Nucleus accumbens (tissue), 56 donors: ENCODE measurements at places on chromosomes 11 and 22.

GRCh38 chr11:9619004-9619403, 44.9 kb upstream of the SWAP70 start:
- no peak for DNase-seq

- no peak for DNase-seq
Measured at GRCh38 chr11:75031224-75031753, 42.6 kb downstream of the NEU3 start.

DNA sequence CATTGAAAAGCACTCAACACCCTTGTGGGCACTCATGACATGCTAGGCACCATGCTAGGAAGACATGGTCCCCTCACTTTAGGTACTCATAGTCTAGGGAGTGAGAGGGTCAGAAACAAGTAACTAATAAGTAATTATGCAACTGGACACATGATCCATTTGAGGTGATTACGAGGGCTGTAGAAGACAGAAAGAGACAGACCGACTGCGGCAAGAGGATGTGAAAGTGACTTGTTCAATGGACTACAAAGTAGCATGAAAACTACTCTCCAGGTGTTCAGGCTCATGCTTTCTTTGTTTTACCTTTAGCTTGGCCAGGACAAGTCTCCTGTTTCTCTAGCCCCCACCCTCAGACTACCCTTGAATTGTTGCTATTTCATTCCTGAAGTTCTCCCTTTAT, 310.8 kb upstream of the SORL1-AS1 start:
- DNase-seq = no peak

- DNase-seq = no peak
Measured at GRCh38 chr11:1912289-1912878, 7.1 kb upstream of the TNNT3 start.

- no peak for DNase-seq
Measured at GRCh38 chr11:84865791-84866535, 761.2 kb downstream of the DLG2 start.

DNA sequence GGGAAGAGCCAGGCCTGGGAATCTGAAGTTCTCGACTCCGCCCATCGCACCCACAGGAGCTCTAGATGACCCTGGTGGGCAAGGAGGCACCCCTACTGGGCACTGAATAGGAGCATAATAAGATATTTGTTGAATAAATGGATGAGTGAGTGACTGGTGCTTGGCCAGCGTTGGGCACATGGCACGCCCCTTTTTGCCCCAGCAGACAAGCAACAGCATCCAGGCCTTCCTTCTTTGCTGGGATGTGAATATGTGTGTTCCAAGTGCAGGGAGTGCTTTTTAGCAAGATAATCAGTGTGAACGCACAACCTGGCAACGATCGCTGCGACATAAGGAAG, 443 bp upstream of the CELF1 start:
- no peak for DNase-seq

DNA sequence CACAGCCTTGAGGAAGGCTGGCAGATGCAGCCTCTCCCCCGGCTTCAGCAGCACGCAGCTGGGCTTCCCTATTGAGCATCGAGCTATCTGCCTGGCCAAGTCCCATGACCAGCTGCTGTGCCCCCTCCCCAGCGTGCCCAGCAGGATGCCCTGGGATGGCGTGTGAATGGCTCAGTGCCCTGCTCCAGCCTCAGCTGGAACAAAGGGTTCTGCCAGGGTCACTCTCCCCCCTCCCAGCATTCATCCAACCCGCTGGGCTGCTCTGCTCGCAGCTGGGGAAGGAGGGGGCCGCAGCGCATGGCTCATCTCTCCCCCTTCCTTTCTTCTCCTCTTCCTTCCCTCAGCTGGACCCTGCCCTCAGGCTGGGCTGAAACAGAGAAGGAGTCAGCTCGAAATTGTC, 14.5 kb downstream of the LRP4 start:
- peak; percentile 92 for DNase-seq

DNA sequence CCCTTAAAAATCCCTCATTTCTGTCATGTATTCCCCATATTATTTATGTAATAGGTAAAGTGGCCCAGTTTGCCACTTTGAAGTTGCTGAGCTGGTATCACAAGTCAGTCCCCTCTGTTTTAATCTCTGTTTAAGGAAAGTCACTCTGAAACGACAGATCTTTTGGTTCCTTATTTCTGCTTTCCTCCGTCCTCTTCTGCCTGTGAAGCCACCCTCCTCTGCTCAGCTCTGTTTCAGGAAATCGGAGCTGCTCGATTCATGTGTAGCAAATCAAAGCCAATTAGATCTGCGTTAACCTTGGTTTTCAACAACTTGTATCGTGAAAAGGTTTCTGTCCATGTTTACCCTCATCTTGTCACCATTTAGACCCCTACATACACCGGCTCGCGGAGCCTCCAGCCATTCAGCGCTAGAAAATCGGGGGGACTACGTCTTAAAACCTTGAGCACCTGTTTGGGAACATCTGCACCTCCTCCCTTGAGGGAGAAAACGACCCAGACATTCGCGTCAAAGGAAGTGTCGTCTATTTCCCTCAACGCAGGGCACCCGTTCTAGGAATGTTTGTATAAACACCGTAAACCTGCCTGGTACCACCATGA, 576 bp upstream of the SC5D start:
- no peak for DNase-seq

- no peak for DNase-seq
Measured at GRCh38 chr11:95415837-95416304, 184.9 kb upstream of the SESN3 start.

DNA sequence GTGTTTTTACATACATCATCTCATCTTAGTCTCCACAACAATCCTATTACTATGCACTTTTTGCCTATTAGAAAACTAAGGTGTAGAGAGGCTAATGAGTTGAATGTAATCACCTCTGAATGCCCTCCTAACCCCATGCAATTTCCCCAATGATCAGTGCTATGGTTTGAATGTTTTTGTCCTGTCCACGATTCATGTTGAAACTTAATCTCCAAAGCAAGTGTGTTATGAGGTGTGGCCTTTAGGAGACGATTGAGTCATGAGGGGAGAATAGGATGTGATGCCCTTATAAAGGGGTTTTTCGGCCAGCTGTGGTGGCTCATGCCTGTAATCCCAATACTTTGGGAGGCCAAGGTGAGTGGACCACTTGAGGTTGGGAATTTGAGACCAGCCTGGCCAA, 2.0 kb upstream of the CCDC73 start:
- no peak for DNase-seq

GRCh38 chr11:207863-208180, 314 bp downstream of the RIC8A start:
- DNase-seq = no peak

DNA sequence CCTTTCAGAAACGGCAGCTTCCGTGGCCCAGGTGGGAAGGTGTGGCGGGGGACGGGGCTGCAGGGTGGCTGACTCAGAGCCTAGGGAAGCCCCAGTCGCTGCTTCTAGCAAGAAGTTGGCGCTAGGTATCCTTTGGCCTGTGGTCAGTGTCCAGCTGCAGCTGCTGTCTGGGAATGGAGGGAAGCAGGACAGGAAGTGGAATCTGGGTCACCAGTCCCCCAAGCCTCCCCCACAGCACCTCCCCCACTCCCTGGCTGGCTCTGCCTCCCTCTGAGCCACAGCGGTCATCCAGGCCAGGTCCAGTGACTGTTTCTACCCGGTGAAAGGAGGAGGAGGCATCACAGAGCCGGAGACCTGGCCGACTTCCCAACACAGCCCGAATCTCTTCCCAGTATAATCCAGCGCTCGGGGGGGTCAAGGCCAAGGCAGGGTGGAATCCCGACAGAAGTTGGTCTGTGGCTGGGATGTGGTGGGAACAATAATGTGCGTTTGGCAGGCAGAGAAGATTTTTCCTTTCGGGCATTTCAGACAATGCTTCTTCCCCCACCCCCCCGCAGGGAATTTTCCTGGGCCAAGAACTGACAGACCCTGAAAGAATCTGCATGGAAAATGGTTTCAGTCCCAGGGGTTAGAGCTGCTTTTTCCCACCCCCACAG, 45.1 kb downstream of the C11orf96 start:
- DNase-seq = peak; percentile 27

DNA sequence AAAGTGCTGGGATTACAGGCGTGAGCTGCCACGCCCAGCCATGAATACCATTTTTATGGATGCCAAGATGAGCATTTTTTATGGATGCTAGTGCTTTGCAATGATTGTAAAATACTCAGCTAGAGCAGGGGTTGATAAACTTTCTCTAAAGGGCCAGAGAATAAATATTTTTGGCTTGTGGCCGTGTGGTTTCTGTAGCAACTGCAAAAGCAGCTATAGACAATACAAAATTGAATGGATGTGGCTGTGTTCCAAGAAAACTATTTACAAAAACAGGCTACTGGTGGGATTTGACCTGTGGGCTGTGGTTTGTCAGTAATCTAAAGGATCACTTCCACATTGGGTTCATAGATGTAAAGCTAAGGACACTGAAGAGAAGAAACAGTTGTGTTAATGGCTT, 56.0 kb downstream of the COMMD9 start:
- no peak for DNase-seq

DNA sequence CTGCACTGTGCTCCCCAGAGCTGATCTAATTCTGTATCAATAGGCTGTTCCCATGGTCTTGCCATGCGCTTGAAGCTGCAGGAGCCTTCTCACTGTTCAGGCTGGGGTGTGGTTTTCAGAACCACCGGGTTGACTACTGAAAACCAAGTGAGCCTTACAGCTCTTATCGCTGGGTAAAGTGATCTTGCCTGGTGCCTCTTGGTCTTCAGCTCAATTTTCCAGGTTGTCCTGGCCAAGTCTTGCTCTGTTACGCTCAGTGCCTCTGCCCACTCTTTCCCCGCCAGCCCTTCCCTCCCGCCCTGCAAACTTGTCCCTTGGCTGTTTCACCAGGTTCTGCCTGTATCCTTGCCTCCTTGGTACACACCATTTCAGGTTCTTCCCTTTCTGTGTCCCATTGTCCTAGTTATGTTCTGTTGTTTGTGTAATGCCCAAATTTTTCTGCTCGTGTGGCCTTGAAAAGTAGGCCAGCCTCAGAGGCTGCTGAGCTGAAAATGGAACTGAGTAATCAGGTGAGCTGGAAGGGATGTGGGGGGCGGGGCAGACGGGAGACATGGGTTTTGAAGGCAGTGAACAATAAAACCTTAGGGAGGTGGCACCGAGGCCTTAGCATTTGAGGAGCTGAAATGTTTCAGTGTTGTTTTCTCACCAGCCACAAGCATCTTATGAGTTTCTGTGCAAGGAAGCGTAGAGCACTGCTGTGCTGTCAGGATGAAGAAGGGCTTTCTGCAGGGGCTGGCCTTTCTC, 11.2 kb downstream of the PEX26 start:
- no peak for DNase-seq

GRCh38 chr11:15233371-15234165, 118.8 kb downstream of the INSC start:
- DNase-seq = no peak

DNA sequence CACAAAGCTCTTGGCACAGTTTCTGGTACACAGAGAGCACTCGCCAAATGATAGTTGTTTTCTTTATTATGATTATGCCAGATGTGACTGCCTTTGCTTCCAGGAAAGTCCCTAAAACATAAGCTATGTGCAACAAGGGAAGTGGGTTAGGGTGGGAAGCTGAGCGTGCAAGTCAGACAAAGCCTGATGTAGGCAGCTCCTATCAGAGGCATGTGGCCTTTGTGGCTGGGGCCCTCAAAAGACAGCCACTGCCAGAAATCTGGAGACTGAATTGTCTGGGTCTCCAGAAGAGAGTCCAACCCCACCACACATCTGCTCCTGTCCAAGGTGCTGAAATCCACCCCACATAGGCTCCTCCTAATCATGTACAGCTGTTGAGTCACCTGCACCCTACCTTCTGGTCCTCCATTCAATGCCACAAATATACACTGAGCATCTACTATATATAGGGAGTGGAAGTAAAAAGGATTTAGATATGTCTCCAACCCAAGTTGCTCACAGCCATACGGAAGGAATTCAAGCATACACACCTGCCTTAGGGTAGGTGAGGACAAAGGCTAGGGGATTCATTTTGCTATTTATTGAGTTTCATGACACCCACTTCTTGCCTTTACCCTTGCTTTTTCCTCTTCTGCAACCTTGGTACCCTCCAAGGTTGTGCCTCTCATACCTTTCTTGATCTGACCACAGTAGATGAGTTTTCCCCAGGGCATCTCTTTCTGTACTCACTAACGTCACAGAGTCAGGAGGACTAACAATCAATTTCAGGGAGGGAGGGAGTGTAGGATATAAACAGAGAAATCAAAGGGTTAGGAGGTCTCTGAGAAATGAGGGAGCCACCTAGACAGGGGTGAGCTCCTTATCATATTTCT, 12.4 kb downstream of the SEC14L3 start:
- no peak for DNase-seq

DNA sequence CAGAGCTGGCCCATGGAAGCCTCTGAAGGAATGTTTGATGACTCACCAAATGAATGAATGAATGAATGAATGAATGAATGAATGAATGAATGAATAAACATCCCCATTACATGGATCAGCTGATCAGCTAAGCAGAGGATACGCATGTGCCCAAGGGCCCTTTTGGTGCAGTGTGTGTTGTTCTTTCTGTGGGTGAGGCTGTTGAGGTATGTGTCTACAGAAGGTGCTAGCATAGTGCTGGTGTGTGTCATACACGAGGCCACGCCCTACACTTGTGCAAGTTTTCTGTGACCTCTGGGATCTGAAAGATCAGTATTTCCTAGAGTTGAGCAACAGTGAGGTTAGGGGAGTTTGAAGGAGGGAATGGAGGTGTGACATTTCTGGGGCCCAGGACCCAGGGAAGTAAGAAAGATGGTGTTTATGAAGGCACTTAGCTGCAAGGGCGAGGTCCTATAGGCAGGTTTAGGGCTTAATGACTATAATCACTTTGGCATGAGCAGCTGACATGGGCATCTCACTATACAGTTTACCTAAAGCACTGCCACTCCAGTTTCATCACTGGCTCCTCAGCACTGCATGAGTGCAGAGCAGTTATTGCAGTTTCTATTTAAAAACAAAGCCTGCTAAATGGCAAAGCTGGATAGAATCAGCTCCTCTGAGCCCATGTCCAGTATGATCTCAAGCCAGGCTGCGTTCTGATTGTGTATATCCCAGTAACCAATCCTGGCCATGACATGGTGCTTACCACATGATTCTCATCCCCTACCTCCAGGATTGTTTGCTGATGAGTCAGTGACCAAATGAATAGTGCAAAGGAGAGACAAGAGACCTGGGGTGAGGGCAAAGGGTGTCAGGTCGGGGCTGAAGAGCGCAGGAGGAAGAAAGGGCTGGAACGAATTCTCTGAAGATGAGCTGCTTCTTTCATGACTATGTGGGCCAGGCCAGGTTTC, 36.4 kb upstream of the E2F8 start:
- no peak for DNase-seq

DNA sequence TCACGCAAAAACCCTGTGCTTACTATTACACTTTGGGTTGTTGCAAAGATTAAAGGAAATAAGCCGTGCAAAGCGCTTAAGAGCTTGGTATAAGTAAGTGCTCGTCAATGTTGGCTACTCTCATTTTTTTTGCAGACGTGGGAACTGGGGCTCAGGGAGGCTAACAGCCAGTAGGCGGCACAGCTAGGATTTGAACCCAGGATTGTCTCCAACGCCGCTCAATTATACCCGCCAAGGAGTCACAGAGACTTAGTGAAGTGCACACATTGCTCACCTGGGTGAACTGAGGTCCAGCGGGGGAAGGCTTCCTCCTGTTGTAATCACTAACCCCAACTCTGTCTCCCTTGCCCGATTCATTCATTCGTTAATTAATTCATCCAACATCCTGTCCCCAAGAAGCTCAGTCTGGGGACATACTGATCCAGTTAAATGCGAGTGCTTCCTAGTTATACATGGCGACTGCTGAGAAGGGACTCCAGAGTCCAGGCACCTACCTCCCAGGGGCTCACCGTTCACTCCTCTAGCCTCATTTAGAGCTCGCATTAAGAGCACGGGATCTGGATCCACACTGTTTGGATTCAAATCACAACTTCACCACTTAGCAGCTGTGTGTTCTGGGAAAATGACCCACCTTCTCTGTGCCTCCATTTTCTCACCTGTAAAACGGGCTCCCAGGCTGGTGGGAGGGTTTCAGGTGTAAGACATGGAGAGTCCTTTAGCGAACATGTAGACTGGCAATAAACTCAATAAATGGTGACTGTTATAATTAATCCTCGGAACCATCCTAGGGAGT, 838 bp upstream of the MTFP1 start:
- no peak for DNase-seq
